ENCODE measurements at places on chromosomes 11 and 22. TPM values are rescaled to one million over a fixed set of nuclear protein-coding genes. Genes with fewer than 3 reads are reported as not detected.

DNA sequence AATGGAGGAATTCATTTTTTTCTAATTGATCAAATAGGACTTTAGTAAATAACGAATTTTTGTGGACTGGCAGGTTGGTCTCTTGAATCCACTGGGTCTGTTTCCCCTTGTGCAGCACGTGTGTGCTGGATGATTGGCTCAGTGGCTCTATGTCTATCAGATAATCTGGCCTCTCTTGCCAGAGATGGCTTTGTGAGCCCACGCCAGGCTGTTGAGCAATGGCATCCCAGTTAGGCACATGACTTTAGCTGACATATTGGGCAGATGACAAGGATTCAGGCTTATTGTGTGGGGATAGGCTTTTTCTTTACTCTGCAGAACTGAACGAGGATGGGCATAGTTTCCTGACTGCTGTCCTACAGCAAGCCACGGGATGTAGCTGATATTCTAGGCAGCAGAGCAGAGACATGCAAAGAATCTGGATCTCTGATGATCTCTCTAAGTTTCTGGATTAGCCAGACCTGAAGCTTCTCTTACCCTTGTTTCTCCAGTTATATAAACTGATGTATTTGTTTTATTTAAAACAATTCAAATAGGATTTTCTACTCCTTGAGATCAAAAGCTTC, 144.9 kb downstream of the ARHGAP42 start:
- no peak for ATAC-seq

GRCh38 chr11:102111787-102112508, 1.7 kb downstream of the YAP1 start:
- peak; percentile 85 for ATAC-seq

DNA sequence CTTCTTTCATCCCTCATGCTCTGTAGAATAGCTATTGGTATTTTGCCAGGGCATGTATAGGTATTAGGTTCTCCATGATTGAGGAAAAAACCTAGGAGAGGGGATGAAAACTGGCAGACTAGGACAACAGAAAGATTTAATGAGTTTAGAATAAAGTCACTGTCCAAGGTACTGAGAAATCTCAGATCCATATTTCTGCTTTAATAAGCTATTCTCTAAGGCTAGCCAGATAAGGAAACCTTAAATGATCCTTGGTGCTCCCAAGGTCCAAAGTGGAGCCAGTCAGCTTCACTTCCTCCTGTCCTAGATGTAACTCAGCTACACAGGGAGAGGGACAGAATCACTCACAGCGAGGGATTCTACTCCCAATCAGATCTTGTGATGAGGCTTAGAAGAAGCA, 13.7 kb upstream of the CSNK2A3 start:
- no peak for ATAC-seq

The CDON gene
- total RNA-seq, result 2.4 TPM

GRCh38 chr22:41856469-41856868, 23.6 kb downstream of the SREBF2 start:
- ATAC-seq, result no peak

The RAG1 gene
- total RNA-seq, result 0.12 TPM

DNA sequence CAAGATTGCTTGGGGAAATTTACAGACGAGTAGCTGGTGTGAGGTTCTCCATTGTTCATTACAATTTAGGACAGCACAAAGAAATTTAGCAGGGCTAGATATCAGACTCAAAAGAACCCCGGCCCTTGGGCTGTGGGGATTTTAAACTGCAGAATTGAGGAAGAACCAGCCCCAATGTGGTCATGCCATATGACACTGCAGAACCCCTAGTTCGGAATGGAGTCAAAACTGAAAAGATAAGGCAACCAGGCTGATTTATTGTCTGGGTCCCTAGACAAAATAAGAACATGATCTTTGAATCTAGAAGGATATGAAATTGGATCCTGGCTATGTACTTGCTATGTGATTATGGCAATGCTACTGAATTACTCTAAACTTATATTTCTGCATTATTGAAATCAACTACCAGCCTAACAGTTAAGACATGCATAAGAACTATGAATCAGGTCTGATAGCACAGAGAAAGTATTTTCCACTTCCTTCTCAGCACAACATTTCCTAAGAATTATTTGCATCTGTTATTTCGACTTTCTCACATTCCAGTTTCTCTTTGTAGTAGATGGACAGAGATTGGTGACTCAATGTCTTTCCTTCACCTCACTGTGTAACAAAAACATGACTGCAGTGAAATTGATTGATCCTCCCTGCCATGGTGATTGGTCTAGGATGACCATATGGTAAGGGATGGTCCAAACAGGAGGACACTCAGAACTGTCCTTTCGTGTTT, 13.2 kb downstream of the MMP3 start:
- no peak for ATAC-seq

The FOXRED1 gene
- total RNA-seq, result 13.2 TPM

GRCh38 chr11:3109434-3109833, 52.2 kb upstream of the CARS1 start:
- no peak for ATAC-seq

The INS gene
- total RNA-seq, result not detected

DNA sequence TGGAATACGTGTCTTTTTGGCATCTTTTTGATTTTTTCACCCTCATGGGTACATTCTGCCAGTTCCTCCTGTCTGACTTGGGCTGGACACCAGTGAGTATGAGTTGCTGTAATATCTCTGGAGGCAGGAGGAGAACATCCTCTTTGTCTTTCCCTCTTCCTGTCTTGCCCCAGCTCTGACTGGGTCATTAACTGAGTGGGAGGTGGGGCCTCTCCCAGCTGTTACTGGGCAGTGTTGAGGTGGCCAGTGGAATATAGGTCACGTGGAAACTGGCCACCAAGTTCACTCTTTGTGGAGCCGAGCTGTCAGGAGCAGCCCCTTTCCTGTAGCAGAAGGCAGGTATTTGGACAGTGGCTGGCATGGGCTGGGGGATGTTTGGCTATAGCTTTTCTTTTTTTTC, 2.2 kb downstream of the GLB1L2 start:
- no peak for ATAC-seq

DNA sequence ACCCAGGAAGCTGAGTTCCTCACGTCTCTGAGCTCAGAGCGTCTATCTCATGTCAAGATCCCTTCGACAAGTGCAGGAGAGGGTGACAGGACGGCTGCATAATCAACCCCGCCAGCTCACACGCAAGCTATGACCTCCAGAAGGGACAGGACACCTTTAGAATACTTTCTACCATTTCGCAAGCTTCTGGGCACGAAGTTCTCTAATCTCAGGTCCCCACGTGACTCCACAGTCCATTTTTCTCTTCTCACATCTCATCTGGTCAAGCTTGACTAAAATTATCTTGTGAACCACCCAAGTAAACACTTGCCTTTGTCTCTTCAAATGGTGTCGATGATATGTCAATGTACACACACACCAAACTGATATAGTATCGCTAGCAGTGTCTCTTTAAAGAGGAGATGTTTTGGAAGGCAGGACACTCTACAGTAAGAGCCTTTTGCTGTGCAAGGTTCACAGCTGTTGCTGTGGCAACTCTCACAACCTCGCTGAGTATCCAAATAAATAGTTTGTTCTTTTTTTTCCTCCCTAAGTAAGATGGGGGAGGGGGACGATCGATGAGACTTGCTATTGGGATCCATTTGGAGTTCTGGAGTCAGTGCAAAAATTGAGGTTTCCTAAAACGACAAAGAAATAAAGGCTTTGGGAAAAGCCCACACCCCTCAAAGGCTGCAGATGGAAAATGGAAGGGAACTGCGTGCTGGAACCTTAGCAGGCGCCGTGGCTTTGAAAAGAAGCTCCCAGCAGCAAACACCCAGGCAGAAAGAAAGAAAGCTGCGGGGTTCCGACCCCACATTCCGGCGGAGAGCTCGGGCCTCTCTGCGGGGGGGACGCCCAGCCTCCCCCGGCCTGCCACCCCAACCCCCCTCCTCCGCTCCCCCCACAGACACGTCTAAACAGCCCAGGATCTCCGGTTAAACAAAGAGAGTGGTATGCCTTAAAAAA, 215.4 kb upstream of the UBASH3B start:
- no peak for ATAC-seq

DNA sequence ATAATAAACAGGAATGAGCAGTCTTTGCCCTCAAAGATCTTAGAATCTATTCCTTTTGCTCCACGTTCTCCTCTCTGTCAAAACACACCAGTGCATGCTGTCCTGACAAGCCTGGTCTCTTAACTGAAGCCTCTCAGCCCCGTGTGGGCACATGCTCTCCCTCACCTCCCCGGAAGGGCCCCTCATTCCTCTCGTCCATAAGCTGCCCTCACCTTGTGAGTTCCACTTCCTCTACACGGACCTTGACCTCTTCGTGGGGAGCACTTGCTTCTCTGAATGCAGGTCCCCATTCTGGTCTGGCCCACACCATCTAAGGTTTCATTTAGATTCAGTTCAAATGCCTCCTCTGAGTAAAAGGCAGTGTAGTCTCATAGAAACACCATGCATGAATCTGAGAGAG, 412.3 kb upstream of the SYN3 start:
- ATAC-seq, result no peak

The PHETA2 gene
- 5.5 TPM for total RNA-seq

DNA sequence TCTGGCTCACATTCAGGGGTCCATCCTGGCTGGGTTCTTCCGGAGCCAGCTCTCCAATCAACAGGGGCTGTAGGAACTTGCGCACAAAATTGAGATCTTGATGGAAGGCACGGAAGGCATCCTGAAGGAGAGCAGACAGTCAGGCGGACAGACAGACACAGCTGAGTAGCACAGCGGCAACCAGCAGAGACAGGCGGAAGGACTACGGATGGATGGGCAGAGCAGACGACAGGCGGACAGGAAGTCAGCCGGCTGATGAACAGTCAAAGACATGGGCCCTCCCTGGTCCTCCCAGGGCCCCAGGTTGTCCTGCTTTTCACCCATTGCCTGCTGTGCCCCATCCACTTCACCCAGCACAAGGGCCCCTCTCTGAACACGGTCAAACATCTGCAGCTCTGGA, 11.3 kb downstream of the FADS3 start:
- no peak for ATAC-seq

GRCh38 chr11:118111744-118112035, 24.9 kb upstream of the SMIM35 start:
- no peak for ATAC-seq

The KCNC1 gene
- not detected for total RNA-seq

DNA sequence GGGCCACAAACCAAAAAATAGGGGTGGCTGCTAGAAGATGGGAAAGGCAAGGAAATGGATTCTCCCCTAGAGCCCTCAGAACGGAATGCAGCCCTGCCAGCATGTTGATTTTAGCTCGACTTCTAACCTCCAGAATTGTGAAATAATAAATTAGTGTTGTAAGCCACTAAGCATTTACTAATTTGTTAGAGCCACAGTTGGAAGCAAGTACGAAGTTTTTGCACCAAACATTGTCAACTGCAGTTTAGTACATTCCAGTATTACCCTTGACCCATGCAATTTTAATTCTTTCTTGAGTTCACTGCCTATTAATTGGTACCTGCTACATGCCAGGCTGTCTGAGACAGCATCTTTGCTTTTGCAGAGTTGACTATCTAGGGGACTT, 32.2 kb downstream of the PARVA start:
- no peak for ATAC-seq

DNA sequence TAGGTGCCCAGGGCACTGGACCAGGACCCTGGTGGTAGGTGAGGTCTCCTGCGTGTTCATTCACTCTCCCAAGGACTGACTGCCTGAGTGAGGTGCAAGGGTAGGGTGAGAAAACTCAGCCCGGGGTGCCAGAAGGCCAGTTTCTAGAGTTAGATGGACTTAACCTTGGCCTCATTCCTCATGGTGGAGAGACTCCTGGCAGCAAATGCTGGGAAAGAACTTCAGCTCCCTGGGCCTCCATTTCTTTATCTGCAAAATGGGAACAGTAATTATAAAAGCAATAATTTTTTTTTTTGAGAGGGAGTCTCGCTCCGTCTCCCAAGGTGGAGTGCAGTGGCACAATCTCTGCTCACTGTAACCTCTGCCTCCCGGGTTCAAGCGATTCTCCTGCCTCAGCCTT, 47.7 kb downstream of the TRIOBP start:
- no peak for ATAC-seq

- peak; percentile 60 for ATAC-seq
These were observed 34.9 kb downstream of the TBC1D22A start for GRCh38 chr22:46797355-46797754.

The ELFN2 gene
- not detected for total RNA-seq
